ENCODE measurements at places on chromosomes 13 and 19.

DNA sequence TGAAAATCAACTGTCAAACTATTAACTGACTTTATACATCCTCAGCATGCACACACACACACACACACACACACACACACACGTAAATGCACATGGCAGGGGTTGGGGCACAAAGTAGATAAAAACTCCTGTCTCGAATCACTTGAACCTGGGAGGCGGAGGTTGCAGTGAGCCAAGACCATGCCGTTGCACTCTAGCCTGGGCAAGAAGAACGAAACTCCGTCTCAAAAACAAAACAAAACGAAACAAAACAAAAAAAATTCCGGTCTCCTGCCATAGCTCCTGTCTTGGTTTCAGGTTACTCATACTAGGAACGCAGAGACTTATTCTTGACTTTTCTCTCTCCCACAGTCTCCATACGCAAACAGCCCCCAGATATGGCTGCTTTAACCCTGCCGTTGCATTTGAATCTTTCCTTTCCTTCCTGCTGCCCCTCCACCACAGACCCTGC is 148.9 kb downstream of the SHISA2 start:
- no peak for DNase-seq

- DNase-seq = no peak
Observed at GRCh38 chr13:107043021-107043956, 475.4 kb upstream of the ARGLU1 start.

- DNase-seq = no peak
Observed at GRCh38 chr19:6788896-6789295, 16.4 kb downstream of the VAV1 start.

- DNase-seq = no peak
Observed at GRCh38 chr19:45352062-45352461, 11.5 kb downstream of the KLC3 start.

GRCh38 chr13:43528992-43529391 is 257.8 kb downstream of the ENOX1 start:
- no peak for DNase-seq

DNA sequence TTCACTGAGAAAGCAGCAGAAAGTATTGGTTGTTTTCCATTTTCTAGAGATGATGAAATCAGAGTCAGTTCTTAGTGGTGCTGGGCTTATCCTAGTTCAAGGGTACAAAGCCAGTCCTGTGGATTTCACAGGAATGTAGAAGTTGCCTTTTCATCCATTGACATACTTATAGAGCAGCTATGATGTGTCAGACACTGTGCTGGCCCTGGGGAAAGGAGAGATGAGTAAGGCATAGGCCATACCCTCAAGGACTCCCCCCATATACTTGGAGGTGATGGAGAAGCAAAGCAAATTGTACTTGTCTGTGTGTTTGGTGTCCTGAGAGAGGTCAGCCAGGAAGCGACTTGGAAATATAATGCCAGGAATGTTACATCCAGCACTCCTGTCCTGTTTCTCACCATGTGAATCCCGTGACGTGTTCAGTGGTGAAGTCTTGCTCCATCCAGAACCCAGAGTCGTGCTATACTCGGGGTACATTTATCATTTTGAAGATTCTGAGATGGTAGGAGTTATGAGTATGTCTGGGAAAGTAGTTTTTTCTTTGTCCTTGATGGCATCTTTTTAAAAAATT is 22.6 kb downstream of the ERCC5 start:
- DNase-seq = no peak
